ENCODE measurements at places on chromosomes 2 and 18.

DNA sequence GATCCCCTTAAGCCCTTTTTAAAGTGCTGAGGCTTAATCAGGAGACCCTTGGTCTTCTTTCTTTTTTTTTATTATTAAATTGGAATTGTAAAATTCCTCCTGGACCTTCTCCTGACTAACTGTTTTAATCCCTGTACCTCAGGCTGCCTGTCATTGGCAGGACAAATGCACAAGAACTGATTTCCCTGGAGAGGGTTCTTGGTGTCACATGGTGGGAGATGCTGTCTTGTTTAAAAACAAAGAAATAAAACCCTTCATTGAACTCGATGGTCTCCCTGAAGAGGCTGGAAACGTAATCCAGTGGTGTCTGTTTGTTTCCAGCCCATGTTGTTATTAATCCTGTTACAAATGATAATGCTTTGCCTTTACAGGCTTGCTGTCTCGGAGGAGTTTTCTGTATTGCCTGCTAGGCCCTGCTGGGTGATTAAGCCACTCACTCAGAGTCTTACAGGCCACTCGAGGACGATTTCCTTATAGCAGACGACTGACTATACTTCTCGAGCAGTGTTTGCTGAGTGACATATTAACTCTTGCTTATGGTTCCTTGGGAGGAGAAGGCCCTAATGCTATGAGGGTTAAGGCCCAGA, 100.5 kb upstream of the MGAT5 start:
- DNase-seq = no peak

DNA sequence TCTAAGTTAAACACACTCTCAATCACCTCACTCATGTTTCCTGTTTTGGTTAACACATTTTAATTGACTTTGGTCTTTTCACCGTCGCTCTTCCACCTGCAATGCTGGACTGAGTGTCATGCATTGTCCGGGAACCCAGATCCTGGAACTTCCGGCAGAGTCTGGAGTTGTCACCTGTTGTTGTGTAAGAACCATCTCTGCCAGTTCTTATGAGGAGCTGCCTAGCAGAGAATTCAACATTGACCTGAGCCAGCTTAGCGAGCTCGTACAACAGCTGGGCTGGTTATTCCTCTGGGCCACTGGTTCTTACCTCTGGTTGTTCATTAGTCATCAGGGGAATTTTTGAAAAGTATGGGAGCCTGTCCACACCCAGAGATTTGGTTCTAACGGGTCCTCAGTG, 75.7 kb downstream of the BCL2L11 start:
- no peak for DNase-seq

DNA sequence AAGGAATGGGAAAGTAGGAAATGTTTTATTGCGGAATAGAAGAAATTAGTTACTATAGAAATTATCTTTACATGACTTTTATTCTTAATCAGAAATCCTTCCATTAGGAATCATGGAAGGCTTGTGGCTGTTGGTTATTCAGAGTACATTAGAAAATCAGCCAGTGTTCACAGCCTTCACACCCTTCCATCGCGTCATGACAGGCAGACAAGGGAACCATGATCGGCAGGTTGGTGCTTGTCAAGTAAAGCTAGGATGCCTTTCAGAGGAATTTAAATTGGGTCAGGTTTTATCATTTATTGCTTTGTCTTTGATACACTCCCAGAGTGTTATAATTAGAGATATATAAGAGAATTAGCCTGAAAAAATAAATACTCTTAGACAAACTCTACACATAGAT, 400.6 kb downstream of the THSD7B start:
- DNase-seq = no peak

DNA sequence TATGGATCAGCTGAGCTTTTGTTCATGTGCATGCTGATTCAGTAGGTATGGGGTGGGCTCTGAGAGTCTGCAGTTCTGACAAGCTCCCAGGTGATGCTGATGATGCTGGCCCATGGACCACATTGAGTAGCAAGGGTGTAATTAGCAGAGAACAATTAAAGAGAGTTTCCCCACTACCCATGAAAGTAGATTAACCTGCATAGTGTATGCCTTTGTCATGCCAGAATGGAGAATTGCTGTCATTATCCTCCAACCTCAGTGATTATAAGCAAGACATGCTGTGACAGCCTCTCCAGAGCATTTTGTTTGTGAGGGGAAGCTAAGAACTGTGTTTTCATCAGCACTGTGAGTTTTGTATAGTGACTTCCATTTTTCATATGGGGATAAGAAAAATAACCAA, 59.5 kb upstream of the LYPD1 start:
- no peak for DNase-seq

GRCh38 chr18:52465391-52465790, 125.4 kb downstream of the DCC start:
- no peak for DNase-seq

DNA sequence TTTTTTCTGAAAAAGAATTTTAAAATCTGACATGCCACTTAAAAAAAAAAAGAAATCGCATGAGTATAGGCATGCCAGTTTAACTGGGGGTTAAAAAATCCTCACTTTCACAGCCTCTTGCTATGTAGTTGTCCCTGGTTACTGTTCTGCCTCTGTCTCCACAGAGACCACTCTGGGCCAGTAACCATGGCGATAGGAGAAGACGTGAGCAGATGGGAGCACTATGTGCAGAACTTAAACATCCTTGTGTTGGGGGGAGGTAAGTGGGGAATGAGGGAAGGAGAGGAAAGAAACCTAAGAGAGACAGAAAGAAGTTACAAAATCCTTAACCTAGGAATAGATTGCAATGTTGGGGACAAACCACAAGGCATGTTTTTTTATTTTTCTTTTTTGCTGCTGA, 75.9 kb upstream of the CYRIA start:
- DNase-seq = no peak

DNA sequence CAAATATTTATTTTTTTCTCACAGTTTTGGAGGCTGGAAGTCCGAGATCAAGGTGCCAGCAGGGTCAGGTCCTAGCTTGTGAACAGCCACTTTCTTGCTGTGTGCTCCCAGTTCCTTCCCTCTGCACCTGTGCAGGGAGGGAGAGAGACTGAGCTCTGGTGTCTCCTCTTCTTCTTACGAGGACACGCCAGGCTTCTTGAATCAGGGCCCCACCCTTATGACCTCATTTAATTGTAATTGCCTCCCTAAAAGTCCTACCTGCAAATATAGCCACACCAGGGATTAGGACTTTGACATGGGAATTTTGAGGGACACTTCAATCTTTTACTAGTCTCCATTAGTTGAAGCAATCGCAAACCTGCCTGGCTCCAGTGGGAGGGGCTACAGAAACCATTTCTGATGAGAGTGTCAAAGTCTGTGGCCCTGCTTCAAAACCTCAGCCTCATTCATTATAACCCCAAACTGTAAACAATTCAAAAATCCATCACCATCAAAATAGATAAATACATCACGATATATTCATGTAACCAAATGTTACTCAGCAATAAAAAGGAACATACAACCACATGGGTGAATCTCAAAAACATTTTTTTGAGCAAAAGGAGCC, 18.2 kb upstream of the SEH1L start:
- DNase-seq = no peak

- no peak for DNase-seq
These were observed 543.0 kb downstream of the PLCL1 start for GRCh38 chr2:198347349-198347748.

DNA sequence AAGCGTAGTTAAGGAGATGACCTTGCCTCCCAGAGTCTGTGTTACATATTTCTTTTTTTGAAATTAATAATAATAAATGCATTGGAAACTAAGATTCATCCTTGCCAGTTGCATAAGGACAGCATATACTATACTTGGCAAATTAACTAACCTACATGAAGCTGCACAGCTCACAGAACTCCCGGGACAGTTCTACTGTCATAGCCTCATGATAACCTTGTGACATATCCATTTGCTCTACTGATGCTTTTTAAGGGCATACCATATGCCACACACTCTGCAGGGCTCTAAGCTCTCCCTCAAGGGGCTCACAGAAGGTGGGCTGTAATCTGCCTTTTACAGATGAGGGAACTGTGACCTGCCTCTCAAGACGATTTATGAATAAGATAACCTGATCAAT, 3.8 kb downstream of the ITGB1BP1 start:
- DNase-seq = no peak

GRCh38 chr2:170222298-170222697, 44.4 kb downstream of the MYO3B start:
- no peak for DNase-seq

- no peak for DNase-seq
These were observed 128.7 kb downstream of the TXNL1 start for GRCh38 chr18:56509656-56510055.

DNA sequence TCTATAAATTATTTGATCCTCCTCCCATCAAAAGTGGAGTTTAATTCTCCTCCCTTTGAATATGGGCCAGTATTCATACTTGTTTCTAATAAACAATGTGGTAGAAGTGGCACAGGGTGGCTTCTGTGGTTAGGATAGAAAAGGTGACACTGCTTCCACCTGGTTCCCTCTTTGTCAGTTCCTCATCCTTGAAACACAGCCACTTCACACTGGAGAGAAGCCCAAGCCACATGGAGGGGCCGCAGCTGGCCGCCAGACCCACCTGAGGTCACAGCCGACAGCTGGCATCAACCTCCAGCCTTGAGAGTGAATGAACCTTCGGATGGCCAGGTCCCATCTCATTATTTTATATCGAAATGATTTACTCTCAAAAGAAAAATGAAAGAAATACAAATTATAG, 27.5 kb upstream of the SLC66A3 start:
- no peak for DNase-seq

GRCh38 chr2:27920148-27920885, 29.8 kb downstream of the BABAM2 start:
- no peak for DNase-seq

- no peak for DNase-seq
These were observed 116.8 kb upstream of the ST6GAL2 start for GRCh38 chr2:107002735-107003134.

DNA sequence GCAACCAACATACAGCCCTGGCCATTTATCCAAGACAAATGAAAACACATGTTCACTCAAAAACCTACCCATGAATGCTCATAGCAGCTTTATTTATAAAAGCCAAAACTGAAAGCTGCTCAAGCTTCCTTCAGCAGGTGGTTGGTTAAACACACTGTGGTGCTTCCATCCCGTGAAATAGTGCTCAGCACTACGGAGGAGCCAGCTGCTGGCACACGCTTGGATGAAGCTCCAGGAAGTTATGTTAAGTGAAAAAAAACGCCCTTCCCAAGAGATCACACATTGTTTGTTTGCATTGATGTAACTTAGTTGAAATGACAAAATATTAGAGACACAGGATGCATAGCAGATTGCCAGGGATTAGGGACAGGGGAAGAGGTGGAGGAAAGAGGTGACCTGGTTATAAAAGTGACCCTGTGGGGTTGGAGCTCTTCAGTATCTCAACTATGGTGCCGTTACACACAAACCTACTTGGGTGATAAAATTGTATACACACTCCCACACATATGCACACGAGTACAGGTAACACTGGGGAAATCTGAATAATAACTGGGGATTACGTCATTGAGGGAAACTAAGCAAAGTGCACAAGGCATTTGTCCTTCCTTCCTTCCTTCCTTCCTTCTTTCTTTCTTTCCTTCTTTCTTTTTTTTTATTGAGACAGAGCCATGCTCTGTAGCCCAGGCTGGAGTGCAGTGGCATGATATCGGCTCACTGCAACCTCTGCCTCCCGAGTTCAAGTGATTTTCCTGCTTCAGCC, 6.2 kb upstream of the ALPG start:
- no peak for DNase-seq

DNA sequence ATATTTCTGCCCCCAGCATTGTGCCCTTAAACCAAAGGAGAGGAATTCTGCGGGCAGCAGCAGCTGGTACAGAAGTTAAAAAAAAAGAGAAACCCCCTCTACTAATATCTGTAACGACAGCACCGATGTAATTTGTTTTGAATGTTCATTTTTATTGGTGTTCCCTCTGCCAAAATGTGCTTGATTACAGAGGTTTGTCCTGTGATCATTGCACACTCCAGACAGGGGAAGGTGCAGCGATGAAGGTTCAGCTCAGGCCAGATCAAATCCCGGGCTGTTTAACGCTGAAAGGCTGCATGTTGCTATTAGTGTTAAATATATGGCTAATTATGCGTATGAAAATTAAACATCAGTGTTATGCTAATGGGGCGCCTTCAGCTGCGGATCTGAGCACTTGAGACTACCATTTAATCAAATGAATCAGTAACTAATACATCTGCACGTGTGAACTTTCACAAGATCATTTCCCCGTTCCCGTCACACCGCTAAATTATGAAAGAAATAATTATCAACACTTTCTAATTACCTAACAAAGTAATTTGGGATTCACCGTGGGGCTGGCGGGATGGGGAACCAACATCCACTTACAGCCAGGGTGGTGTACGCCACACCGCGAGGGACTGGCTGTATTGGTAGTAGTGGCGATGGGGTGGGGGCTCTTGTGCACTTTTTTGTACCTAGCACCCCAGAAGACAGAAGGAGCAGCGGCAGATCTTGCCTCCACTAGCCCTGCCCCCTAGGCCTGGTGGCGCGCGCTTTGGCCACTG, 1.5 kb upstream of the DLX1 start:
- no peak for DNase-seq

DNA sequence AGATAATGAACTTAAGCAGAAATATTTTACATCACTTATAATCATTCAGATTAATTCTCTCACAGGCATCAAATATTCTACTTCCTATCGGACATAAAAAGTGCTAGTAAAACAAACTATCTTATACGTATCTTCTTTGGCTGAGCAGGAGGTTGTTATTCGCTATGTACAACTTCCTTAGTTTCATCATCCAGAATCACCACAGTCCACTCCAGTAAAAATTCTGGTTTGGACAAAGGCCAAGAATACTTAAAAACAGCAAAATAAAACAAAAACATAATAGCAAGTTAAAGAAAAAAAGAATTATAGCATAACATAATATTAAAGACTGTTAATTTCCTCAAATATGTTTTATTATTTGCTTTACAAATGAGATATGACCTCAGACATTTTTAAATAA, 1077.1 kb upstream of the CELF4 start:
- DNase-seq = no peak

DNA sequence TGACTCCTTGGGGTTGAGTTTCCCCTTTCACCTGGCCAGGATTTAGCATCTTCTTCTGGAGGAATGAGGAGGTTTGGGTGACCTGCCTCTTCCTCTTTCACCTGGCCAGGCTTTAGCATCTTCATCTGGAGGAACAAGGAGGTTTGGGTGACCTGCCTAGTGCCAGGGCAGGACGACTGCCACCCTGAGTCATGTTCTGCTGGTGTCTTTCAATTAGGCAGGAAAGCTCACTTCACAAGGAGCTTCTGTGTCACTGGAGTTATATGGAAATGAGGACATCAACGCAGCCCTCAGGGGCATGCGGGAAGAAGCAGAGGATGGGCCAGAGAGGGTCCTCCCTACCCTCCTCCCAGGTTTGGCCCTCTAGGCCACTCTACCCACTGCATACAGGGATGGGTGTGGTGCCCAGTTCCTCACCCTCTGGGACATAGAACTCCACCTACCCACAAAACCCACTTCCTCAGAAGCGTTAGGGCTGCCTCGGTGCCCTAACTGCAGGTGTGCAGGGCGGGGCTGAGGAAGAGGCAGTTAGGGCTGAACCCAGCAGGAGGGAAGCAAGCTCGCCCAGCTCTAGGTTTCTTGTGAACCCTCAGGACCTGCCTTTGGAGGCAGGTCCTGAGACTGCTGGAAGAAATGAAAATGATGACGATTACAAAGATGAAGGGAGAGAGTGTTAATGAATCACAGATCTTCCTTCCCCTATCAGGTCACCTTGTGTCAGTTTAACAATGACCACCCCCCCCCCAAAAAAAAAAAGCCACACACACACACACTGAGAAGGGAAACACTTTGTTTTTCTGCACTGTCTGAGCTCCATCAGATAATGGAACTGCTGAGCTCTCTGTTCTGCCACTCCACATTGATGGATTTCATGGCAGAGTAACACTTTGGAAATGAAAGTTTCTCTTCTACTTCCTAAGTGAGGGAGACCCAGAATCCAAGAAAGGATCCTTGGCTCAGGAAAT, 71.0 kb downstream of the ARL4C start:
- peak; percentile 43 for DNase-seq

- DNase-seq = no peak
These were observed 316.6 kb upstream of the NCKAP5 start for GRCh38 chr2:133884739-133885381.

Measured in activated T-helper 9 cell treated with anti-CD3 and anti-CD28 coated beads, Interleukin-2, amount 50 U/mL, for 16 hours (primary cell).